ENCODE measurements at places on chromosomes 4 and X. TPM values are rescaled to one million over a fixed set of nuclear protein-coding genes. Genes with fewer than 3 reads are reported as not detected.

The ACOT9 gene
- 42.7 TPM for total RNA-seq

The SATL1 gene
- not detected for total RNA-seq

The MBNL3 gene
- total RNA-seq: 34.5 TPM

The TMEM156 gene
- 3.5 TPM for total RNA-seq

The RASSF6 gene
- total RNA-seq: 8.8 TPM

The HSFX2 gene
- 0.79 TPM for total RNA-seq

The PABPC5 gene
- total RNA-seq: 1.9 TPM

The SSX3 gene
- total RNA-seq: not detected

The KLHL13 gene
- 55.4 TPM for total RNA-seq

The FAM9B gene
- total RNA-seq: not detected

The VCX3A gene
- total RNA-seq: not detected

The MAGIX gene
- total RNA-seq: 11.6 TPM

The TMEM35A gene
- 1.1 TPM for total RNA-seq

The TAF7L gene
- not detected for total RNA-seq

The PPP2R2C gene
- 0.82 TPM for total RNA-seq

The LEF1 gene
- 14.5 TPM for total RNA-seq

The MCUB gene
- total RNA-seq: 15.2 TPM

The NUP54 gene
- 40.8 TPM for total RNA-seq

The CLDN2 gene
- total RNA-seq: 140 TPM

The HPGD gene
- total RNA-seq: 9.4 TPM

The OTUD4 gene
- 45.4 TPM for total RNA-seq

The MMGT1 gene
- 30.9 TPM for total RNA-seq

The PPARGC1A gene
- 80.8 TPM for total RNA-seq

The NALF2 gene
- 2.0 TPM for total RNA-seq

The SULT1E1 gene
- 1.4 TPM for total RNA-seq

The CRMP1 gene
- 0.66 TPM for total RNA-seq

The HELT gene
- total RNA-seq: not detected

Data from kidney (tissue), 22 donors.